ENCODE measurements at places on chromosomes 4 and X.

DNA sequence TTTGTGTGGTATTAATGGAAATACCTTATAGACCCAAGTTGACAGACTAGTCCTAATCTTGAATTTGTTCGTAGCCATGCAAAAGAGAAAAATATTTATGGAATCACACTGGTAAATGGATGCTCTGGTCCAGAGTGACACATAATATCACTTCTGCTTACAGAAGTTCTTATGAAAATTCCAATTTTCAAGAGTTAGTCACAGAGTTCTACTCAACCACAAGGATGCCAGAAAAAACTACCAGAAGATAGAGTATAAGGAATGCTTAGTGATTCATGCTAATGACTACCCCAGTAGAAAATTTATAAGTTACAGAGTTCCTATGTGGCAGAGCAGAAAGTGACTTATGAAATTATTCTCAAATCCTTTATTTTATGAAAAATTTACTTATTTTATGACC, 1384.8 kb downstream of the FAM133A start:
- peak; percentile 87 for DNase-seq

- DNase-seq, result no peak
These were observed 12.8 kb downstream of the HTT start for GRCh38 chr4:3087115-3087797.

- no peak for DNase-seq
These were observed 579 bp downstream of the IL3RA start for GRCh38 chrX:1336948-1337779.

DNA sequence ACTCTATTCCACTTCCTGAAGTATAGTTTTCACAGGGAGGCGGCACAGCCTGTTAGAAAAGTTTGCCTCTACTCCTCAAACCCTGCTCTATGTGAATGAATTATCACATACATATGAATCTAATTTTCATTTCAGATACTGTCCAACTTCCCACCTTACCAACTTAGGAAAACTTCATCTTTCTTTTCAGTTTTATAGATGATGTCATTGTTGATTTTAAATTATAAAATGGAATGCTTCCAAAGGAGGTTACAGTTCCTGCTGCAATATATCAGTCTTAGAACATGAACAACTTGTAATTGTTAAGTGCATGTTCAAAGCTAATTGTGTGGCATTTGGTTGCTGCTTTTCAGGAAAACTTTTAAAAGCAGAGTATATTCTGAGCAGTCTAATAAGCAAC, 92.4 kb downstream of the NEUROG2 start:
- DNase-seq, result peak; percentile 23

- no peak for DNase-seq
These were observed 81.2 kb downstream of the SHISA3 start for GRCh38 chr4:42478509-42478908.

- DNase-seq, result peak; percentile 30
These were observed 96.5 kb downstream of the SLC2A9 start for GRCh38 chr4:9924750-9925149.

GRCh38 chr4:2135083-2135482, 76.0 kb downstream of the NAT8L start:
- DNase-seq, result peak; percentile 64

DNA sequence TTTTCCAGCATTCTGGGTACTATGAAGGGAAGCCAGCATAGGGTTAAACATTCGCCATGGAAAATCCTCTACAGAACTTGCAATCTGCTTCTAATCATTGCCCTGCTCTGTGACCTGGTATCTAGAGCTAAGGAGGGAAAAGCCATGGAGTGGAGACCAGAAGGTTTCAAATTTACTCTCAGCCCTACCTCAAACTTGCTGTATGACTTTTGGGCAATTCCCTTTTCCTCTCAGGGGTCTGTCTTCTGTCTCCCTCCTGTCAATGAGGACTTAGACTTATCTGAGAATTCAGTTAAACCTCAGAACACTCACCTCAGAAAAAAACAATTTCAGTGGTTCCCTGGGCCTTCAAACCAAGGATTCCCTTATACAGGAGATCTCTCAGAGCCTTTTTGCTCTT, 29.1 kb downstream of the ARHGEF9 start:
- DNase-seq, result no peak

Data from fibroblast of skin of right biceps (primary cell).